Left lung (tissue), 14 donors: ENCODE measurements at places on chromosomes 11 and 22.
A peak's percentile ranks its signal among the peaks of the same experiment; 100 is the strongest.

GRCh38 chr11:78474451-78474850 is 56.8 kb upstream of the GAB2 start:
- no peak for DNase-seq

DNA sequence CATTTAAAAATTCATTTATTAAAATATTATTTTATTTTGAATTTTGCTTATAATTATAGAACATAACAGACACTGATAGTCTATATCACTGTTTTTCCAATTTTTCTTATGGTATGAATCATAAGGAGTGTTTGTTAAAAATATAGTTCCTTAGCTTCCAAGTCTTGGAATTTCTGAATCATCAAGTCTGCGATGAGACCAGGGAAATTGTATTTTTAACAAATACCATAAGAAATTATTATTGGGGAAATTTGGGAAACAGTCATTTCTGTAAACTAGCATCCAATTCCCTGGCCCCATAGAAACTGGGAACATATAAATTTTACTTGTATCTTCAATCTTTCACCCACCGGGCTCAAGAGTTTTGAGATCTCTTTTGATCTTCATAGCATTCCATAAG is 38.0 kb upstream of the PICALM start:
- no peak for DNase-seq

DNA sequence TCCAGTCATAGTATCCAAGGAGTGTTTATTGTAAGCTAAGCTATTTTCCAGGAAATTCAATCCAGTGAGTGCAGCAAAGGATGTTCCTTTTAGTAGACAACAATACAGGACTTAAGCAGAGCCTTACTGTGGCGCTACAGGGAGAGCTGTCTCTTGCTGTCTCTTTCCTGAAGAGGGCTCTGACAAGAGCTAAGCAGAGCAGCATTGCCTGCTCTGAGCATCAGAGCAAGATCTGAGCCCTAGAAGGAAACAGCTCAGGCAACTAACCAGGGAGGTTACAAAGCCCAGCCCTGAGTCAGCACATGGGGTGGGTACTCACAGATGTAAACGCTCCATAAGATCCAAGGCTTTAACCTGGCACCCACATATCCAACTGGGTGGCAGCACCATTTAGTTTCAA is 8.0 kb downstream of the LAYN start:
- no peak for DNase-seq

DNA sequence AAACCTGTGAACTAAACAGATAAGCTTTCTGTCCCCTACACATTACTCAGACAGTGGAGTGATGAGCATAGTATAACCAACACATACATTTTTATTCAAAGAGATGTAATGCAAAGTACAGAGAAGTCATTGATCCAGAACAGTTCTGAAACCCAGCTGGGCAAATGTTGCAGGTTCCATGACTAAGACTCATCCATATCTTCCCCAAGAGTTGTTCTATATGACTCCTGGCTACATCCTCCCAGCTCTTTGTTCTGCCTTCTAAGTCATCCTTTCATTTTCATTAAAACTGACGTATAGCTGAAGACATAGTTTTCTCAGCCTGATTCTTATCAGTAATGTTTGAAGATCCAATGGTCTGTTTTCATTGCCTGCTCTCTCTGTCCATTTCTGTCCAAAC is 47.3 kb downstream of the PLAAT5 start:
- DNase-seq: no peak

DNA sequence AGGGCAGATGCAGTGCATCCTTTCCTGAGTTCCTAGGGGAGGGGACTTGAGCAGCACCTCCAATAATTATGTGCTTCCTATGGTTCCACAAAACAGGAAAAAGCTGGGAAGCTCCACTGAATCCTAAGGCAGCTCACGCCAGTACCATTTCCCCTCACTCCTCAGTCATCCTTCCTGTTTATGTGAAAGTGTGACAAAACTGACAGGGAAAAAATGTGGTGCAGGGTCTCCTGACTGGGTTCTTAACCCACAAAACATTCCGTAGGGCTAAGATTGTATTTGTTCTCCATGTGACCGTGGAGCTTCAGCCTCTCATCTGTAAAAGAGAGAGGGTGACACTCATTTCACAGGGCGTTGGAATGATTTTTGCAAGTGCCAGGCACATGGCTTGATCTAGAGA is 12.2 kb upstream of the LYVE1 start:
- no peak for DNase-seq

GRCh38 chr11:48051217-48051830 is 71.0 kb downstream of the PTPRJ start:
- no peak for DNase-seq

GRCh38 chr11:100214791-100215190 is 472.3 kb upstream of the ARHGAP42 start:
- DNase-seq: no peak

GRCh38 chr11:119594639-119595249 is 134.3 kb downstream of the NECTIN1 start:
- DNase-seq: no peak

DNA sequence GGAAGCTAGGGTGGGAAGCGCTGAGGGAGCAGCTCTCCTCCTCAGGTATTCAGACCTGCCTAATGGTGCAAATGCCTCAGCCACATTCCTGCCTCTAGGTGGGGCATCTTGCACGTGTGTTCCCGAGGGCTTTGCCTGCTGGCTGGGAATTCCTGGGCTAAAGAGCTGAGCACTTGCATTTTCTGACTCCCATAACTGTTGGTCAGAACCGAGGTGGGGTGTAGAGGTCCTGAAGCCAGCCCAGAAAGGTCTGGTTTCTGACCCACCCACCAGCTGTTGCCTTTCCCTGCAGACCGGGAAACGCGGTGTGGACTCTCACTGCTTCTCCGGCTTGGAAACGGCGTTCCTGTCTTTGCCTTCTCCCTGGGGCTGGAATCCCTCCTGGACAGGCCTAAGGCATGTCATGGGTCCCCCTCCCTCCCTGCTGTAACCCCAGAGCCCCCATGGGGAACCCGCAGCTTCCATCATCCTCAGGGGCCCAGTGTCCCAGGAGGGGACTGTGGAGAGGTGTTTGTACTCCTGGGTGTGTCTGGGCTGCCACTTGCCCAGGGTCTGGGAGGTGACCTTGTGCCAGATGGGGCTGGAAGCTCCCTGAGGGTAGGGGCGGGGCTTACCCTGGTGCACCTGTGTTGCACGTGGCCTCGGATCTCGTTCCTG is 24.0 kb upstream of the SMIM38 start:
- DNase-seq: peak; percentile 74

DNA sequence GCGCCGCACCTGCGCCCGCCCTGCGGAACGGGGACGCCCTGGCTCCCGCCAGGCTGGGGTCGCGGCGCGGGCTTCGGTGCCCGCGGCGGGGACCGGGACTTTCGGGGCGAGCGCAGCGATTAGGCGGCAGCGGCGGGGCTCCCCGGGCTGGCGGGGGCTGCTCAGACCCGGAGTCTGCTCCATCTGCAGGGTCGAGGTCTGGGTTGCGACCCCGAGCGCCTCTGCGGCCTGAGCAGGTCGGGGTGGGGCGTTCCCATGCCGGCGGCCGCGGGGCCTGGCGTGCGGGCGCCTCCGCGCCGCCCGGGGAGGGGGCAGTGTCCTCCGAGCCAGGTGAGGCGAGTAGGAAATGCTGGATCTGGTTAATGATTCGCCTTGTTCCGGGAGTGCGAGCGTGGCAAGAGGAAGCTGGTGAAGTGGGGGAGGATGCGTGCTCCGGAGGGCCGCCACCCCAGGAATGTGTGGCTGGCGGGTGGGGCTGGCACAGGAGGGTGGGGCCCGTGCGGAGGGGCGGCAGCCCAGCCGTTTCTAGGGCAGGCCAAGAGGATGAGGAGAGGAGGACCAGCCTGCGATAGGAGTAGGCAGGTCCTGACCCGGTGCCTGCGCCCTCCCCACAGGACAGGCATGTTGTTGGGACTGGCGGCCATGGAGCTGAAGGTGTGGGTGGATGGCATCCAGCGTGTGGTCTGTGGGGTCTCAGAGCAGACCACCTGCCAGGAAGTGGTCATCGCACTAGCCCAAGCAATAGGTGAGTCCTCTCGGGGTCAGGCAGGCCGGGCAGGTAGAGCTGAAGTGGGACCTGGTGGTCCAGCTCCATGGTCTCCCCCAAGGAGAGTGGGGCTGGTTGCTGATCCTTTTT is 606 bp downstream of the RASSF7 start:
- no peak for DNase-seq

- DNase-seq: no peak
Observed at GRCh38 chr11:118918686-118919280, 6.9 kb downstream of the BCL9L start.

- DNase-seq: peak; percentile 77
Observed at GRCh38 chr11:94834911-94835593, 66.9 kb downstream of the AMOTL1 start.

GRCh38 chr11:93729129-93729616 is 12.1 kb downstream of the TAF1D start:
- no peak for DNase-seq

- DNase-seq: no peak
Observed at GRCh38 chr11:132913886-132914285, 618.4 kb downstream of the OPCML start.

DNA sequence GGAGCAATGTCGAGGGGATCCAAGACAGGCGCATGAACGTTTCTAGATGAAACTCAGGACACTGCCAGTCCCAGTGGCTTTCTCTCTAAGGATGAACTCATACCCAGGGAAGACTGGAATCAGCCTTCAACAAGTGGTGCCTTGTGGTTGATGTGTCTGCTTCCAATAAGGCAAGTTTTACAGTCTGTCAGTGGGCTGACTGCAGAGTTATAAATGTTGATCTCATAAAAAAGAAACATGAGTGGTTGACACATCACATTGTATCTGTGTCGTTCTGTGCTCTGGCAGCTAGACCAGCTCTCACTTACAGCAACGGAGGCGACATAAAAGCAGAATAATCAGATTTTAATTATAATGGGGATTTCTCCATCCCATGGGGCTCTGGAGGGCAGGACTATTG is 96.7 kb downstream of the SNX19 start:
- no peak for DNase-seq

DNA sequence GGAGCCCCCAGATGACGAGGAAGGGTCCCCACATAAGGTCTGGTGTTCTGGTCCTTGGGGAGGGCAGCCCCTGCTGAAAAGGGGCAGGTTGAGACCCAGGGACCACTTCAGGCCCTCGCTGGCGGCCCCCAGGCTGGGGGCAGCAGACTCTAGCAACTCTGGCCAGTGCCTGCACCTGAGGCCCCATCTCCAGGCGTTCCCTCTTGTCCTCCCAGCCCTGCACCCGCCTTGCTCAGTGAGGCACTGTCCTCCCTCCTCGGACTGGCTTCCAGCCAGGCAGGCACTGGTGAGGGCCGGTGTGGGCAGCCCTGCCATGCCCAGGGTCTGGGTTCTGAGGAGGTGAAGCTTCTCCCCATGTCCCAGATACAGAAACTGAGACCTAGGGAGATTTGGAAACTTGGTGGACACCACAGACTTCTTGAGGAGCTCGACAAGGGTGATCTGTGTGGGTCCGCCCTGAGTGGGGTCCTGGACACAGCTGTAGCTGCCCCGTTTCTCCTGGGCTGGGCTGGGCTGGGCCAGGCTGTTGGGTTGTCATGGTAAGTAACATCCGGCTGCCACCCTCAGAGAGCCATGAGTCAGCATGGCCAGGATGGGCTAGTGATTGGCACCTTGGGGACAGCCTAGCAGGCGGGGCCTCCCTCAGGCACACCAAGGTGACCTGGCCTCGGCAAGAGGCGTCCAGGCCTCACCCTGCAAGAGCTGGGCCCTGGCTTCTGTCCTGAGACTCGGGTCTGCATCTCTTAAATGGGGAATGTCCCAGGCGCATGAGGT is 11.1 kb upstream of the PHLDA2 start:
- DNase-seq: peak; percentile 67

DNA sequence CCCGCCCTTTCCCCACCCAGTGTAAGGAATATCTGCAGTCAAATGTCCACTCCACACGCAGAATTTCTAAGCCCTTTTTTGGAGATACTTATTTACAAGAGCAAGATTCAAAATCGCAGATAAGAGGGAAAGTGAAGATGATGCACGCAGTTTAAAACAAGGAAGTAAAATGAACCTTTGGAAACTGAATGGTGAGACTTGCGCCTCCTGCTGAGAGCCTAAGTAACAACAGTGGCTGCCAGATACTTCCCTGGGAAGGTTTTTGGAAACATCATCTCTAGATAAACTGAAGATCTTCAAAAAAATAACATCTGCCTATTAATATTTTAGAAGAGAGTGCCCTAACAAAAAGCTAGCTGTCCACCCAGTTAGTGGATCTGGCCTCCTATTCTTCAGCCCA is 963.1 kb upstream of the FAT3 start:
- no peak for DNase-seq

DNA sequence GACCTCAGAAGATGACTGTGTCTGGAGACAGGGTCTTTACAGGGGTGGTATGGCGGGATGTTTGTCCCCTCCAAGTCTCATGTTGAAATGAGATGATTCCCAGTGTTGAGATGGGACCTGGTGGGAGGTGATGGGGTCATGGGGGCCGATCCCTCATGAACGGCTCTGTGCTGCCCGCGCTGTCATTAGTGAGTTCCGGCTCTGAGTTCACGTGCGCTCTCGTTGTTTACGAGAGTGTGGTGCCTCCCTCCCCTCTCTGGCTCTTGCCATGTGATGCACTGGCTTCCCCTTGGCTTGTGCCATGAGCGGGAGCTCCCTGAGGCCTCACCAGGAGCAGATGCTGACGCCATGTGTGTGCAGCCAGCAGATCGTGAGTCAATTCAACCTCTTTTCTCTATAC is 830.8 kb downstream of the TBC1D22A start:
- DNase-seq: no peak

DNA sequence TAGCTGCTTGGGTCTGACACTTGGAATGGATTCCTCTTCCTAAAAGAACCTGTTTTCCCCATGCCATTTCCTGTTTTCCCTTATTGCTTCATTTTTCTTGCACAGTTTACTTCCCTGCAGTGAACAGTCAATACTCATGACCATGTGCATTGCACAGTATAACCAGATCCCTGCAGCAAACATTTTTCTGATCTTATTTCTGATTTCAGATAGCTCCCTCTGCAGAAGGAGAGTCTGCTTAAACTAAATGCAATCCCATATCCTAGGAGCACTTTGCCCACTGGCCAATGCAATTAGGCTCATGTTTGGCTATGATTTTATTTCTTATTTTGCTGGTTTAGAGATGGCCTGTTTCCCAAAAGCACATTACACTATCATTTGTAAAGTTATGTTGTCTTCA is 96.7 kb upstream of the CD44 start:
- no peak for DNase-seq

DNA sequence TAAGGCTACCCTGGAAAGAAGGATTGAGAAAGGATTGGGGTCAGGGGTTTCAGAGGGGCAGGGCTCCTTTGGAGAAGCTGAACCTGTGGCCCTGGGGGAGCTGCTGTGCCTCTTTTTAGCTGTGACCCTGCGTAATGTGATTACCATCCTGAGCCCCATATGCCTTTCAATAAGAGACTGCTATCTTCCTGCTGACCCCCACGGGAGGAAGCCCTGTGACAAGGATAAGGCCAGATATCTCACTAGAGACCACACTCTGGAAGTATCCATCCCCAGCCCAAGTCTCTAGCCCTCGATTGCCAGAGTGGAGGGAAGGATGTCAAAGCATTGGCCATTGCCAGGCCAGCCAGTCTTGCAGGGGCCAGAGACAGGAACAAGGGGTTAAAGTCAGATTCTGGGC is 4.8 kb upstream of the SLC39A13 start:
- DNase-seq: no peak
